Fibroblast of upper back skin (primary cell): ENCODE measurements at places on chromosomes 2 and 18.
A peak's percentile ranks its signal among the peaks of the same experiment; 100 is the strongest.

DNA sequence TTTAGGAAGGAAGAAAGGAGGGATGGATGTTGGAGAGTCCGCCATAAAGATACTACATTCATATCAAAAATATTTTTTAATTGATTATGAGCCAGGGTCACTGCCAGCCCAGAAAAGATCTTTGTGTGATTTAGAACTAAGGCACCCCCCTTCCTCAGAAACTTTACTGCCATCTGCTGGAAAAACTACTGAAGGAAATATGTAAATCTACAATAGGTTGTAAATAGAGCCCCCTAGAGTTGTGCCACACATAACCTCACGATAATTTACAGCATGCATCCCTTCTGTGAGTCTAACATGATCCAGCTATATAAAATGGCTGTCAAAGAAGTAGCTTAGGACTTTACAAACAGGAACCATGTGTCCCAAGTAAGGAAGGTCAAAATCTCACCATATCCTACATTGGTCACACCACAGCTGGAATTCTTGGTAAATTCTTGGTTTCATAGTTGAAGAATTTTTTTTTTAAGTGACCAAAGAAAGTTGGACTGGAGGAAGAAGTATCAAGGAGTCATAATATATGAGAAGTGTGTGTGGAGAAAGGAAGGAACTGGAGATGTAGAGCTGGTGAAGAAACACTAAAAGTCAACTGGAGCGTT, 152.5 kb downstream of the CYP26B1 start:
- DNase-seq, result peak; percentile 50

DNA sequence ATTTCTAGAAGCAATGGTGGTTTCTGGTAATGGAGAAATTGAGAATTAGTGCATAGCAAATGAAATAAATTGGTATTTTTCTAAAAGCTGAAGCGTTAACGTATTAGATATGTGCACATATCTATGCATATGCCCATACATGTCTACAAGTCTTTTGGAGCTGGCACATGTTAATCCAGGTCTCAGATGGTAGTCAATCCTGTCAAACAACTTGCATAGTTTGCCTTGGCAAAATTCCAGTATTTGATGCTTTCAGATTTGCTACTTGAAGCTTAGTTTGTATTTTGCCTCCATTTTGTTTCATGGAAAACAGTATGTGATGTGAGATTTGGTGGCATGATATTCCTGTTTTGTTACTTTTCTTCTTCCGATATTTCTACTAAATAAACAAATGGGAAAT, 304.6 kb downstream of the PARD3B start:
- DNase-seq, result no peak

GRCh38 chr2:102028470-102028869, 36.7 kb downstream of the IL1R2 start:
- DNase-seq, result no peak

- DNase-seq, result no peak
These were observed 14.2 kb downstream of the WNT10A start for GRCh38 chr2:218894880-218895157.

GRCh38 chr2:127985026-127985734, 42.7 kb downstream of the SAP130 start:
- no peak for DNase-seq

DNA sequence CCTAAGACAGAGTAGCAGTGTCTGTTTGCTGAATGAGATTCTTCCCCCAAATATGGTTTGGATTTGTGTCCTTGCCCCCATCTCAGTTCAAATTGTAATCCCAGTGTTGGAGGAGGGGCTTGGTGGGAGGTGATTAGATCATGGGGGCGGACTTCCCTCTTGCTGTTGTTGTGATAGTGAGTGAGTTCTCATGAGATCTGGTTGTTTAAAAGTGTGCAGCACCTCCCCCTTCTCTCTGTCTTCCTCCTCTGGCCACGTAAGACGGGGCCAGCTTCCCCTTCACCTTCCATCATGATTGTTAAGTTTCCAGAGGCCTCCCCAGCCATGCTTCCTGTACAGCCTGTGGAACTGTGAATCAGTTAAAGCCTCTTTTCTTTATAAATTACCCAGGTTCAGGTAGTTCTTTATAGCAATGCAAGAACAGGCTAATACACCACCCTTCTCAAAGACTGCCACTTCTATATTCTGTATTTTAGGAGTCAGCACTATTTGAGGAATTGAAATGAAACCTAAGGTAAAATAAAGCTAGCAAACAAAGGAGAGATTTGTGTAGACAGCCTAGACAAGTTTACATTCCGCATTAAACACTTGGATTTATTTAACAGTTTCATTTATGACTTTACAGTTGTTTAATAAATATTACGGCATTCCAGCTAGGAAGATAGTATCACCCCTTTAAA, 21.6 kb downstream of the FBXO36 start:
- DNase-seq, result no peak

- DNase-seq, result no peak
These were observed 341.4 kb downstream of the SLC4A3 start for GRCh38 chr2:219968685-219969345.

DNA sequence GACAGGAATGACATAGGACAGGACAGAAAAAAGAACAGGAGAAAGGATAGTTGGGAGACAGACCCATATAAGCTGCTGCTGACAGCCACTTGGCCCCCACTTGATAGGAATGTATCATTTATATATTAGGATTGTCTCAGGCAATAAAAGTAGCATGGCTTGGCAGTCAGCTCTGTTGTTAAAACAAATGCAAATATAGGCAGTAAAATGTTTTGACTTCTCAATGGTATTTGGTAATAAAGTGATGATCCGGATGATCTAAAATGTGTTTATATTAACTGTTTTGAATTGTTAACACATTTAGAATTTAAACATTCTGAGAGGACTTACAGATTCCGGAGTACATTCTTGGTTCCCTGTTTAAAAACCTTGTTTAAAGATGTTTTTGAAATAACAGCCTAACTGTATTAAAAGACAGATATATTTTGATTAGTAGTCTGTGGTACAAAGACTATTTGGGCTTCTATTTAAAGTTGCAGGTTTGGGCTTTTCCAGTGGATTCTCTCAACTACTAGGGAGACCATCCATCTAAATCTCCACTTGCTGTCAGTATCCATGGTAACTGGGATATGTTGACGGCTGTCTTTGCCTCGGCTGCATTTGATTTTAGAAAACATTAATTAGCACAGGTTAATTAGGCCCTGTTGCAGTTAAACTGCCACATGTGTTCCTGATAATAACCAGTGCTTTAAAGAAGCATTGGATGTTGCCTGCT, 147.6 kb downstream of the ESCO1 start:
- DNase-seq, result peak; percentile 12

GRCh38 chr2:164937864-164938401, 17.4 kb downstream of the SLC38A11 start:
- DNase-seq, result no peak

DNA sequence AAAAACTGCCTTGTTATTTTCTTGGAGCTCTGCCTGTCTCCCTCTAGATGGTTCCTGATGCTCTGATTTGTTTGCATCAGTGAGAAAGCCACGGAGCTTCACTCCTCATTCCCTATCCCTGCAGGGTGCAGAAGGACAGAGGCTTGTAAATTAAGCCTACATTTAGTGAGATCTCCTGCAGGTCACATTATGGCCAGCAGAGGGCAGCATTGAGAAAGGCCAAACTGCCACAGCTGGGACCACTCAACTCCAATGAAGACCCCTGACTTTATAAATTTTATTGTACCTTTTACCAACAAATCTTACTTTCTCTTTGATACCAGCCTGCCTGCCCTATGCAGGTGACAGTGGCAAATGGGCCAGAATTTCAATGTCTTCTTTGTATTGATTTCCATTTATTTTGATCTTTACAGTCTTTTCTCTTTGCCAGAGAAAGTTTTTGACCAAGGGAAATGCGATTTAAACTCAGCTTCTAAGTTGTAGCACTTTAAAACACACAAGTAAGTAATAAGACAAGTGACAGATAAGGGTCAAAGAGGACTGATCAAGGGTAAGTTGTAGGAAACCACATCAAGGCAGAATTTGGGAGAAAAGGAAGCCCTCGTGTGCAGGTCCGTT, 1029.1 kb upstream of the KLHL29 start:
- peak; percentile 5 for DNase-seq

GRCh38 chr2:161988589-161988988, 85.4 kb downstream of the DPP4 start:
- peak; percentile 22 for DNase-seq

GRCh38 chr2:134463699-134464022, 209.8 kb downstream of the MGAT5 start:
- DNase-seq, result no peak

GRCh38 chr2:239227661-239228371, 173.0 kb downstream of the HDAC4 start:
- peak; percentile 31 for DNase-seq

- no peak for DNase-seq
These were observed 332.8 kb upstream of the MAP2 start for GRCh38 chr2:209091056-209091455.

DNA sequence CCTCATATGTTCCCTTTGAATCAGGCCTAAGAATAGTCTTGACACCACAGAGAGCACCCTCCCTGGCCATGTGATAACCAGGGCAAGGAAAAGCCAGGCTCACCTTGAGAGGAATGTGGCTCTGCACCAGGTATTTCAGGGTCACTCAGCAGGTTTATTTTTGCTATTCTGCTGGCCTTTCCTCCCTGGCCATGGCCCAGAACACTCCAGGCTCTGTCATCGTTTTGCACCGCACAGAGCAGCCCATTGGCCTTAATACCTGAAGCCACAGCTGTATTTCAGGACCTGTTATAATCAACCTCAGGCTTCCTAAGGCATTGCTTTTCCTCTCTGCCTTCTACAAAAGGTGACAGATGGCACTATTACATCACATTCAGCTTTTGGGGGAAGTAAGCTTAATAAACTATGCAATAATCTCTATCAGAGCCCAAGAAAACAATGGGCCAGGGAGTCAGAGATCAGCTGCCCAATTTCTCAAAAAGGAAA, 668.3 kb downstream of the IRS1 start:
- no peak for DNase-seq

- DNase-seq, result no peak
These were observed 114.9 kb downstream of the GALNT13 start for GRCh38 chr2:153986488-153987229.
